ENCODE measurements at places on chromosomes 4 and X.

GRCh38 chr4:106629268-106629625, 260.7 kb upstream of the GIMD1 start:
- DNase-seq, result no peak

DNA sequence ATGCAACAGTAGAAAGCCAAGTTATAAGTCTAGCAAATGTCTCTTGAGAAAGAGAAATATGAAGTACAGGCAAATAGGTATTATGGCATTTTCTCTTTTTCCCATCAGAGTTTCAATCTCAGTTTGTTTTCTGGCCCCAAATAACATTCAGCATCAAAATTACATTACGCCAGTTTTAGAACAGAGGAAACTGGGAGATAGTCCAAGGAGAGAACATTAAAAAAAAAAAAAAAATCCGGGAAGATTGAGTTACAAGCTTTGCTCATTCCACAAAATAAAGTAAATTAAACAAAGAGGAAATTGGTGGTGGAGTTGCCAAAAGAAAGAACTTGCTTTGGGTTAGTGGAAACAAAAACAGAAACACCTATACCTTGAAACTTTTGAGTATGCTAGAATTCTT, 50.4 kb upstream of the IL13RA2 start:
- DNase-seq, result no peak

DNA sequence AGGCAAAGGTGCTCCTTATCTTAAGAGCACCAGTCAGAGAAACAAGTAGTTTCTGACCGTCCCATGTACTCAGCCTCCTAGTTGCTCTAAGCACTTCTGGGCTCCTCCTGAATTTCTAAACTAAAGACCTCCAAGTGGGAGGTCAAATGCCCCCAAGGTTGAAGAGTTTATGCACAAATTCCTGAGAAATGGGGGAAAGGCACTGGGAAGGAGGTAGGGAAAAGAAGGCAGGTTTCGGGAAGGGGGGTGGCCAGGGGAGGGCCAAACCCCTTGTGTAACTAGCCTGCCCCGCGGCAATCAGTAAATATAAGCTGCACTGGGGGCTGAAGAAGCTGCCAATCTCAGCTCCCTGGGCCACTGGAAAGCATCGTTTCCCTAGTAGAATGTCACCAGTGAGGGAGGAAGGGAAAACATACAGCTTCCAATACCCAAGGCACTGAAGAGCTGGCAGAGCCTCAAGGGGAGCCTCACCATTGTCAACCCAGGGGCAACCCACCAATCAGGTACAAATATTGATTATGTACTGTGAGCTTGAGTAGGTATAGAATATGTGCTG, 3.4 kb downstream of the FOXO4 start:
- DNase-seq, result no peak

DNA sequence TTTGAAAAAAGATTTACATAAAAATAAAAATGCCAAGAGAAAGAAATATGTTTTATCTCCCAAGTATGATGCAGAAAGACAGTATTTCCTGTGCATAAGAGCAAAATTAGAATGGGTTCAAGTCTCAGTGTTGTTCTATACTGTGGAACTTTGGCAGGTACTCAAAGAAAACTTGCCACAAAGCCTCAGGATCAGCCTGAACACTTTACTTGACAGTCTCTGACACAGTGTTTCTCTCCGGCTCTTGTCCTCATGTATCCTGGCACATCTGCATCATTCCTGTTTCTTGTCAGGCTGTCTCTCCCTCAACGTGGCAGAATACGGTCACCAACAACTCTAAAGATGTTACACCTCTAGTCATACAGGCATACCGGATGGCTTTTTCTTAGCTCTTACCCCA, 273.7 kb downstream of the ARHGAP24 start:
- DNase-seq, result no peak

GRCh38 chr4:30768277-30768676, 48.1 kb downstream of the PCDH7 start:
- no peak for DNase-seq

DNA sequence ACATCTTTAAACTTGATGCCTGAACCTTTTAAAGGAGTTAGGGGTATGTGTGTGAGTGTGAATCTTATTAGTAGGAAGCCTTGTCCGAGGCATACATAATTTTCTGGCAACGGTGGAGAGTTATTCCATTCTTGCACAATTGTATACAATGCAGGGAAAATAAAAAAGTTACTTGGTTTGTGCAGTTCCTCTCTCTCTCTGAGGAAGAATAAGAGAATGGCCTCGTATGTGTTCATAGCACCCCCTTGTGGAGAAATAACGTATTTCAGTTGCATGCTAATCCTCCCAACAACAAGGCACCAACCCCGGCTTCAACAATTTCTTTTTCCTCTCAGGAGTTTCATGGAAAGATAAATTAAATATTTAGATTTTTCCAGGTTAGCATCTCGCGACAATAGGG, 33.7 kb upstream of the FGF13 start:
- no peak for DNase-seq

GRCh38 chr4:150771382-150771781, 189.4 kb downstream of the MAB21L2 start:
- no peak for DNase-seq

- DNase-seq, result no peak
Measured at GRCh38 chr4:25161593-25161950, 1.3 kb upstream of the SEPSECS start.

DNA sequence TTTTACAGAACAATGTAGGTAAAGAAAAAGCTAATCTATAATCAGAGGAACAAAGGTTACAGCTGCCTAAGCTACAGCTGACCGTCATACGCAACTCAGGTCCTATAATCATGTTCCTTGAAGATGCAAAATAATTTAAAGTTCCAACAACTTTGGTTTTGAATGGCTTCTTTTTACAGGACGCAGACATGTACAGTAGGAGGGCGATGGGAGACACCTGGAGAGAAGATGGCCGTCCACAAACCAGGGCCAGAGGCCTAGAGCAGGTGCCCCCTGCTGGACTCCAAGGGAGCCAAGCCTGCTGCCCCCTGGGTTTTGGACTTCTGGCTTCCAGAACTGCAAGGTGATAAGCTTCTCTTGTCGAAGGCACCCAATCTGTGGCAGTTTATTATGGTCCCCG, 10.6 kb downstream of the HGFAC start:
- DNase-seq, result no peak

DNA sequence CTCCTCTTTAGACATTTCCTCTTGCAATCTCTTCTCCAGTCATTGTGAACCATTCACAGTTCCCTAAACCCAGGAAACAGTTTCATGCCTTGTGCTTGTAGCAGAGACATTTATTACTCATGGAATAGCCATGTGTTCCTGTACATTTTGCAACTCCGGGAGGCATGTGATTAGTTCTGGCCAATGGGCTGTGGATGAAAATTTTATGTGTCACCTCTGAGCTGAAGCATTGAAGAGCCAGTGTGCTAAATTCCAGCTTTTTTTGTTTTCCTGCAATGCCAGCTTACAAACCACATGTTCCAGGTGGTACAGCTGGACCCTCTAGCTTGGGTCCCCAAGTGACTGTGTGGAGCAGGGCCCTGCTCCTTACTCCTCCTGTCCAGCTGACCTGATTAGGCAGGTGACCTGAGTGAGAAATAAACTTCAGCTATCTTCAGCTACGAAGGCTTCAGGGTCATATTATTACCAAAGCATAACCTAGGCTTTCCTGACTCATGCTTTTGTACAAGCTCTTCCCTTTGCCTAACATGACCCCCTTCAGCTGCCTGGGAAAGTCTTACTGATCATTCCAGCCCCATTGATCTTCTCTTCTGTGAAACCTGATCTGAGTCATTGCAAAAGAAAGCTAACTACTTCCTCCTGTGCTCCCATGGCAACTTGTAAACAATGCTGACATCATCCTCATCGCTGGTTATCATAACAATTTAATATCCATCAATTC, 200.4 kb downstream of the PTTG2 start:
- peak; percentile 10 for DNase-seq

DNA sequence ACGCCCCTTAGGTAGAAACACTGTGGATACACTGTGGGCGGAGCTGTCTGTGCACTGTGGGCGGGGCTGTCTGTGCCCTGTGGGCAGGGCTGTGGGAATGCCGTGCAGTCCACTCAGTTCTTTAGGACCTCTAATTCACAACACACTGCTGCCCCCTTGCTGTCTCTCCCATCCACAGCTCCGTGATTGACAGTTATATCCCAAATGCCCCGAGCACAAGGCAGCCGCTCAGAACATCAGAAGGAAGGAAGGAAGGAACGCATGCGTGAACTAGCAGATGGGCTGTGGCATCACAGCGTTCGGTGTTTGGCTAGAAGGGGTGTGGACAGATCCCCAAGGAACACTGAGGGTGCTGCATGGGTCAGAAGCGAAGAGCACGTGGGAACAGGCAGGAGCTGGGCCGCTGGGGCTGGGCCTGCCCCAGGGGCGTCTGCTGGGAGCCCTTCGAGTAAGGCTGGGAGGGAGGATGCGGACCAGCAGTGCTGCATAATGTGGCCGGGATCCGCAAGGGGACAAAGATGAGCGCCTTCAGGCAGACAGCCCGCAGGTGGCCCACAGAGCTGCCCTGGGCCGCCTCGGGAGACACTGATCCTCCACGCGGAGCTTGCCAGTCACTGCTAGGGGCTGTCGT, 29.8 kb downstream of the ACOX3 start:
- no peak for DNase-seq

GRCh38 chr4:117134386-117134785, 49.0 kb upstream of the TRAM1L1 start:
- DNase-seq, result no peak

GRCh38 chrX:30576881-30577280, 685 bp downstream of the TASL start:
- DNase-seq, result no peak

- DNase-seq, result no peak
Measured at GRCh38 chr4:28792917-28793597, 1927.1 kb upstream of the PCDH7 start.

GRCh38 chrX:69630147-69630546, 14.2 kb downstream of the EDA start:
- DNase-seq, result no peak

DNA sequence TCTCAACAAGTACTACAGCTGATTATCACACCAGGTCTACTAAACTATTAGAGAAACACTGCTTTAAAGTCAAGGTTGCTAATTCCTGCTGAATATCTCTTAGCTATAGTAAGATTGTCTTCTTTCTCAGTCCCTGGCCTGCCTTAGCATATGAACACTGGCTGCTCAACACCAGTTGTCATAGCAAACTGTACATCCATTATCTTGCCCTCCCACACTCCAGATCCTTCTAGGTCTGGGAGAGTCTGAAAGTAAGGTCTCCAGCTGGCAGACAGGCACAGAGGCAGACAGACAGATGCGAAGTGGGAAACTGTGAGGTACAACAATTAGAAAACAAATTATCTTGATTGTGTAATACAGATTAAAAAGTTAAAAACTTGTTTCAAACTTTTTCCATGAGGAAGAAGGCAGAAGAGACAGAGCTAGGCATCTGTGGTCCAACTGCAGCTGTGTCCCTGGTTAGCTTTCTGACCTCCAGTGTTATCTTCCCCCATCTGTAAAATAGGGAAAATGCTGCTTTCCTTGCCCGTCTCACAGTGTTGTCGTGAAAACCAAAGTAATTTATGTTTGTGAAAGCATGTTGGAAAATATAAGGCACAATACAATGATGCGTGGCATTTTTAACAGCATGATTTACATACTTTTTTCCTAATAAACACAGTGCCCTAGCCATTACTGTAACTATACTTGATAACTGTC, 133.8 kb downstream of the KLHL13 start:
- DNase-seq, result no peak

GRCh38 chrX:867502-867901, 236.9 kb downstream of the SHOX start:
- no peak for DNase-seq
